ENCODE measurements at places on chromosomes 7 and 10.

- no peak for DNase-seq
Observed at GRCh38 chr10:94125856-94126255, 132.1 kb downstream of the PLCE1 start.

- no peak for DNase-seq
Observed at GRCh38 chr7:14446219-14446618, 456.3 kb downstream of the DGKB start.

DNA sequence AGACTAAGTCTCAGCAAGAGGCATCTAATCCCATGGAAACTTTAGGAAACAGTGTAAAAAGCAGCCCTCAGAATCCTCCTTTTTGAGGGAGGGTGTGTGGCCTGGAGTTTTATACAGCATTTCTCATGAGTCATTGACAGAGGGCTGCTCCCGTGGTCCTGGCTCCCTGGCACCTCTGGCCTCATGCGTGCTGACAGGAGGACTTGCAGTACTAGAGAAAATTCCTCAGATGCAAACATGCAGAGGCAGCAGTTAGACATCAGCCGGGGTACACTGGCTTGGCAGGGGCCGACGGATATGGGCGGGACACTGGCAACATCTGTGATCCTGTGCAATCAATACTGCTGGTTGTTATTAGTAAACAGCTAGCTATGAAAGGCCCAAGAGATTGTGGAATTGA lies 925.1 kb upstream of the CELF2 start:
- no peak for DNase-seq

- no peak for DNase-seq
Observed at GRCh38 chr7:110835218-110835617, 255.7 kb upstream of the LRRN3 start.

DNA sequence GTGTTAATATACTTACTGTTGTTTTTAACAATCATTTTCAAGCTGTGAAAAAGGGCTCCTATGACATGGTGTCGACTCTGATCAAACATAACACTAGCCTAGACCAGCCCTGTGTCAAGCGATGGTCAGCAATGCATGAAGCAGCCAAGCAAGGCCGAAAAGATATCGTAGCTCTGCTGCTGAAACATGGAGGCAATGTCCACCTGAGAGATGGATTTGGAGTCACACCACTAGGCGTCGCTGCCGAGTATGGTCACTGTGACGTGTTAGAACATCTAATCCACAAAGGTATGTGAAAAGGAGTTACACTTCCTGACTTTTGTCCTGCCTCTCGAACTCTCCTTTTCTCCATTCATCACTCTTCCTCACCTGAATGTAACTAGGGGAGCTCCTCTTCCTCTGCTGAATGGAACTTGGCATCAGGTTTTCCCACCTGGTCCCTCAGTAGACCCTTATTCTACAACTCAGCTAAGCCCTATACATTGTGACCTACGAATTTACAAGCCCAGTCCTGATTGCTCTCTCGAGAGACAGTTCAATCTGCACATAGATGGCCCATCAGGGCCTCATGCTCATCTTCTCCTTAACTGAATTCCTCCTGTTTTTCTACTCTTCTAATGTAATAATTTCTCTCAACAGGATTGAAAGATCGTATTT lies 23.0 kb downstream of the ASB15 start:
- peak; percentile 81 for DNase-seq

DNA sequence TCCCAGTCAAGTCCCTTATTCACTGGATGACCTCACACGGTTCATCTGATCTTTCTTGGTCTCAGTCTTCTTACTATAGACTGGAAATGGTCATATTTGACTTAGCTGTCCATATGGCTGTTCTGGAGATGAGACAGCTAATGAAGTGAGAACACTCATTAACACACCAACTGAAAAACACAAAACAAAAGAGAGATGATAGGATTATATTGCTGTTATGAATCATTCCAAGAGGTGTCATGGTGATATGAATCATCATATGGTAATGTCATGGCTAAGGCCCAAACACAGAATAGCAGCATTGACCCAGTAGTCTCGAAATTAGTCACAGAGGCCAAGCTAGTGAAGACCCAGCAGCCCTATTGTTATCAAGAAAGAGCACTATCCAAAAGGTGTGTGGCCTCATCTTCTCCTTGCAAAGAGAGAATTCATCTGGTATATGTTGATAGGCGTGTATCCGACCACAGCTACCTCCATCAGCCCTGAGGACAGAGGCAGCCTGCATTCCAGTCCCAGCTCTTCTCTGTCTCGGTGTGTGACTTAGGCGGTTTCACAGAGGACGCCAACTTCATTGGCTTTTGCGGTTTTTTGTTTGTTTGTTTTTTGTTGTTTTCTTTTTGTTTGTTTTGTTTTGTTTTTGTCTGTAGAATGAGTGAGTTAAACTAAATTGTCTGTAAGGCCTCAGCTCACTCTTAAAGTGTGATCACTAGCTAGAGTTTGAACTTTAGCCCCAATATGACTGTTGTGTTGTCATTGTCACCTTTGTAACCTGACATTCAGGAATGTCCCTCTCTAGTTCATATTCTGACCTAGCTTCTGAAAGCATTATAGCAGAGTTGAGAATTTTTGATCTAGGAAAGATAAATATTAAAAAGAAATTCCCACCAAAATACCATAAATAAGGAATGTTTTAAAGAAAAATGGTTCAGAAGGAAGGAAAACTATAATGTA lies 97.4 kb upstream of the PDCD4 start:
- peak; percentile 63 for DNase-seq

DNA sequence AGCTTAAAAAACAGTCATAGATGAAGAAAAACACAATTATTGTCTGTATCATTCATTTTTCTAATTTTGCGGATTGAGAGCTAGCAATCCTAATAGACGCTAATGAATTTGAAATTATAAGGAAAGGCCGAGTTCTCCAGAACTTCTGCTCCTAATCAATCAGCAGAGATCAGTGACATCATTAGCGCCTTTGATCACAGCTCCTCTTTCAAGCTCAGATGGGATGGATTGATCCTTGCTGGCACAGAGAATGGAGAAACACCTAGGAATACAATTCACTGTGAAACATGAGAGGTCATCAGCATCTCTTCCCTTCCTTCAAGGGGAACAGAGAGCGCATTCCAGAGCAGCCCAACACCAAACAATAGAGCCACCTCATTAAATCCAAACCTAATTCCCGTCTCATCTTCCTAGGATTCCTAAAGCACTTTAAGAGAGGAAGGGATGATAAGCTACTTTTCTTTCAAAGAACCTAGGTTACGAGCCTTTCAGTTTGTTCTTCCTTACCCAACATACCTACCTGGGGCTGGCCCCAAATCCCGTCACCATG lies 24.4 kb downstream of the GLI3 start:
- DNase-seq, result no peak

- DNase-seq, result no peak
Observed at GRCh38 chr10:11824825-11825224, 1.7 kb downstream of the PROSER2 start.

- DNase-seq, result no peak
Observed at GRCh38 chr10:126673565-126673964, 3.1 kb upstream of the C10orf90 start.

- no peak for DNase-seq
Observed at GRCh38 chr10:78752708-78753107, 316.1 kb upstream of the ZMIZ1 start.

DNA sequence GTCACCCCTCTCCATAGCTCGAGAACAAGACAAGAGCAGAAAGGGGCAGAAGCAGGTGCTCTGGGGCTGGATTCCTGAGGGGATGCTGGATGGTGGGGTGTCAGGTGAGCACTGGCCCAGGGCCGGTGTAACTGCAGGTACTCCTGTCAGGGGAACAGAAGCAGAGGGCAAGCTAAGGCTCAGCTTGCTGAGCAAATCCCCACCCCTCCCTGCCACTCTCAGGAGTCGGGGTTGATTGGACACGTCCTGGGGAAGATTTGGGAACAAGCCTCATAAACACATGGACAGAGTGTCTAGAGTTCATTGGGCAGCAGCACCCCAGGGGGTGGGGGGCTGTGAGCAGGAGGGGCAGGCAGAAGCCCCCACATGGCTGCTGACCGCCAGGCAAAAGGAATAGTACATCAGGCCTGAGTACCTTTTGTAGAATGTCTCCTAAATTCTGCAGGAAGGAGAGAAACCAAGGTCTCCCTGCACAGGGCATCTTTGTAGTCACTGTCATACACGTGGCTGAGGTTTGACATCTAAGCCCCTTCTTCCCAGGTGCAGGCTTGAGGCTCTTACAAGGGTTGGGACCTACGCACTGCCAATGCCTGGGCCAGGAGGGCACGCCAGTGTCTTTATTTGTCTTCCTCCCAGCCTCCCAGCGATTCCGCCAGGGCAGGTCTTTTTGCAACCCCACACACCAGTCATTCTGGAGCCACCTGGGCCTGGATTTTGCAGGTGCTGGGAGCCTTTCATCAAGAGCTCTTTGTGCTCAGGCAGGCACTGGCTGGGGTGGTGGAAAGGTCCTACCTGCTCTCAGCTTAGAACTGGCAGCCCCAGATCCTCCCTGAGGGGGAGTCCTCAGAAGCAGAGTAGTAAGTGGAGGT lies 2.8 kb downstream of the CALML3 start:
- DNase-seq, result no peak

DNA sequence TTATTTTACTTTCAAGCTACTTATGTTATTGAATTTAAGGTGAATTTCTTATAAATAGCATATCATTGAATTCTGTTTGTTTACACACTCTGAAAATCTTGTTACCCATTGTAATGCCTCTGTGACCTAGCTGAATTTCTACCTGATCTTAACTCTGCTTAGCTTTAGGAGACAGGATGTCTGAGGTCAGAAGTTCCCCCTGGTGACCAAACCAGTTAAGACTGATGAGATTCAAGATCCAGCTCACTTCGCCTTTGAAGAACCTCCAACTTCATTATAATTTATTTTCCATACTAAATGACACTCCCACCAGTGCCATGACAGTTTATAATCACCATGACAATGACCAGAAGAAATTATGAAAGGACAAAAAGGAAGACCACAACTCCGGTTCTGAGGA lies 213.4 kb upstream of the CDC14C start:
- no peak for DNase-seq

GRCh38 chr10:69279110-69279509 lies 814 bp downstream of the HK1 start:
- DNase-seq, result no peak

GRCh38 chr7:11437994-11438393 lies 394.0 kb downstream of the THSD7A start:
- DNase-seq, result no peak

DNA sequence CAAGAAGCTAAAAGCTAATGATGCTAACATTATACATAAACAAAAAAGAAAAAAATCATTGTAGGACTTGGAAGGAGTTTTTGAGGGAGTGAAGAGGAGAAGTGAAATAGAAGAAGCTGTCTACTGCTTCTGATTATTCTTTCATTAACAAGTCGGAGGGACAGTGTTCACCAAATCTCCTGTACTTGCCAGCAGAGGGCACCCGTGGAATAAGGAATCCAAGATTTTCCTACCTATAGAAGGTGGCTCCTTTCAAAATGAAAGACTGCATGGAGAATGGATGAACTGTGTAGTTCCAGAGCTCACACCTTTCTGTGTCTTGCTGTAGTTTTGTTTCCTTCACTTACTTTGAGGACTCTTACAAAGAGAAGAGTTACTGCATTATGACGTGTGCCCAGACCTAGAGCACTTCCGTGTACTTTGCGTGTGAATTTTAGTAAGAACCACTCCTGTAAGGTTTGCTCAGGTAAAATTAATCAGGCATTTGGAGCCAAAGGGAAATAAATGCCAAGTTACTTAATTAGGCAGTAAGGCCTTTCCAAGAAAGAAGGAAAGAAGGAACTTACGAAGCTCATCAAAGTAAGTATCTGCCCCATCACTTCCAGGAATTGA lies 145.1 kb downstream of the SEMA3D start:
- DNase-seq, result peak; percentile 44

- no peak for DNase-seq
Observed at GRCh38 chr10:126060261-126060931, 164.0 kb downstream of the FANK1 start.

DNA sequence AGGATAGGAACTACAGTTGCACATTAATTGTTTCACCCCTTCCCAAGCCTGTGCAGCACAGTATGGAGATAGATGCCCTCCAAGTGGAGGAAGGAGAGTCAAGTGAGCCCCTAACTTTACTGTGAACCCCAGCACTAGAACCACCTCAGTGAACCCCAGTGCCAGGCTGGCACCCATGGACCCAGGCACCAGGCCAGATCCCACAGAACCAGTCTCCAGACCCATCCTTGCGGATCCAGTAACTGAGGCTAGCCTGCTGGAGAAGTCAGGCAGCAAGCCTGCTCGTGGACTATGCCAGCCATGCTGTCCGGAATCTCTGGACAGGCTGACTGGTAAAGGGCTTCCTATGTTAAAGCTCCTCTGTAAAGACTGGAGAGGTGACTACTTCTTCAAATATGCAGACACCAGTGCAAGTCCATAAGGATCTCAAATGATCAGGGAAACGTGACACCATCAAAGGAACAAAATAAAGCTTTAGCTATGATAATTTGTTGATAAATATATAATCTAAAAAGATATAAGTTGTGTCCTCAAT lies 27.7 kb downstream of the SHOC2 start:
- DNase-seq, result no peak

DNA sequence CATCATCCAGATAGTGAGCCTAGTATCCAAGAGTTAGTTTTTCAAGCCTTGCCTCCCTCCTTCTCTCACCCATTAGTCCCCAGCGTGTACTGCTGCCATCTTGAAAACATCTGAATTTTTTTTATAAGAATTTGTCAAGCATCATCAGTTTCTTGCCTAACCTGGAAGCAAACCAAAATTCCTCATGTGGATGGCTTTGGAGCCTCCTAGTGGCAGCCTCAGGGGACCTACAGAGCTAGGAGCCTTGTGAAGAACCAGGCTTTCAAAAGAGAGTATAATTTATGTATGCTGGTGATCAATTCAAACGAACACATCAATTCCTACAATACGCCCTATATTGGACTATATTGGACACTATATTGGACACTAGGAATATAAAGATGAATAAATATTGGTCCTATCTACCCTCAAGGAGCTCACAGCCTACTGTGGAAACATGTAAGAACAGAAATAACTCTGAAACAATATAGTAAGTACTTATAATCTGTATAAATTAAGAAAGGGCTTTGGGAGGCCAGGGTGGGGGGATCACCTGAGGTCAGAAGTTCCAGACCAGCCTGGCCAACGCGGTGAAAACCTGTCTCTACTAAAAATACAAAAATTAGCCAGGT lies 63.4 kb downstream of the HPSE2 start:
- peak; percentile 5 for DNase-seq

- no peak for DNase-seq
Observed at GRCh38 chr7:135998081-135998480, 20.9 kb upstream of the MTPN start.

- peak; percentile 44 for DNase-seq
Observed at GRCh38 chr7:50450590-50451032, 461 bp upstream of the FIGNL1 start.

GRCh38 chr7:38054199-38054598 lies 123.8 kb upstream of the STARD3NL start:
- DNase-seq, result no peak

DNA sequence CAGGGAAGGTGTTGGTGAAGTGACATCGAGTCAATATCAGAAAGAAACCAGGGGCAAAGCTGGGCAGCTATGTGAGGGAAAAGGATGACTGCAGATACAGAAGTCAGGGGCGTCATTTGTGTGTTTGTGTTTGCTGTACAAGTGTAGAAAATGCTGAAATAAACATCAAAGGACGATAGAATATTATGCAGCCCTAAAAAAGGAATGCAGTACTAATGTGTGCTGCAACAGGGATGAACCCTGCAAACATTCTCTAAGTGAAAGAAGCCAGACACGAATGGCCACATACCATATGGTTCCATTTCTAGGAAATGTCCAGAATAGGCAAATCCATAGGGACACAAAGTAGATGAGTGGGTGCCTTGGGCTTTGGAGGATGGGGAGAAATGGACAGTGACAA lies 133.9 kb downstream of the PRPF18 start:
- DNase-seq, result no peak

Data from activated CD4-positive, alpha-beta T cell treated with anti-CD3 and anti-CD28 coated beads for 48 hours (primary cell).